ENCODE measurements at places on chromosomes 16 and 17.
A peak's percentile ranks its signal among the peaks of the same experiment; 100 is the strongest.

GRCh38 chr16:24728891-24729242 is 584 bp upstream of the TNRC6A start:
- no peak for DNase-seq

- DNase-seq, result no peak
Observed at GRCh38 chr17:60510031-60510430, 16.0 kb downstream of the APPBP2 start.

GRCh38 chr17:27320222-27320560 is 26.3 kb downstream of the WSB1 start:
- no peak for DNase-seq

DNA sequence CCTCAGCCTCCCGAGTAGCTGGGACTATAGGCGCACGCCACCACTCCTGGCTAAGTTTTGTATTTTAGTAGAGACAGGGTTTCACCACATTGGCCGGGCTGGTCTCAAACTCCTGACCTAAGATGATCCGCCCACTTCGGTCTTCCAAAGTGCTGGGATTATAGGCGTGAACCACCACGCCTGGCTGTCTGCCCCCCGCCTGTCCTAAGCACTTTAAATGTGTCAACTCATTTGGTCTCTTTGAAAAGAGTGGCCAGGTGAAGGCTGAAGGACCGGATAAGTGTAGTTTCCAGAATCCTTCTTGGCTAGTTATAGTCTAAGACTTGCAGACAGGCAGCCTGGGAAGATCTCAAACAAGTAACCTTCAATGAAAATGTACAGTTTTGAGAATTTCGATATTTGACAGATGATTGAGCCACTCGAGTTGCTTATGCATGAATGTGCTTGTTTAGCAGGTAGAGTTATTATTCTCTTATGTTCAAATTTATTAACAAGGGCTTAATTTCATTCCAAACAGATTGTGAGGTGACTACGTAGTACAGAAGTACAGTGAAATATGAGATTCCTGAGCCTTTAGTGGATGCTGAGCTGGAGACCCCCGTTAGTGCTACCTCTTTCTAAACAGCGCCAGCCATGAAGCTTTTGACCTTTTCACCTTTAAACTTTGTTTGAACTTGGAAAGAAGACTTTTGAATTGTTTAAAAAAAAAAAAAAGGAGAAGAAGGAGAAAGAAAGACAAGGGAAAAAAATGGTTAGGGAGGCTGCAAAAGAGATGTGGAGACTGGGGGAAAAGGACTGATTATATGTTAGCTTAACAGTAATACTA is 164.4 kb upstream of the TBX2 start:
- DNase-seq, result no peak

GRCh38 chr17:28335959-28336871 is 654 bp downstream of the TNFAIP1 start:
- peak; percentile 42 for DNase-seq

DNA sequence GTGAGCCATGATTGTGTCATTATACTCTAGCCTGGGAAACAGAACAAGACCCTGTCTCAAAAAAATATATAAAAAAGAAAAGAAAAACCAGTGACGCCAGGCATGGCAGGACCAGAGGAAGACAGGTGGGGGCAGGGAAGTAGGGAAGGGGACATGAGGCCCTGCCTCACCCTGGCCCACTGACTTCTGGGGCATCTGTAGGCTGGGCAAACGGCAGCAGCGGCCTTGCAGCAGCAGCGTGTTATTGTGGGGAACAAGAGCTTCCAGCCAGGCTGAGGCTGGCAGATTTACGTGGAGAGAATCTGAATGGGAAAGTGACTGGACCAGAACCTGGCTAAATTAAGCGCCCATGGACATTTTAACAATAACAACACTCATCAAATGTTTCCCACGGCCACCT is 19.4 kb downstream of the CMTM4 start:
- no peak for DNase-seq

GRCh38 chr16:55453909-55454308 is 25.1 kb upstream of the MMP2 start:
- no peak for DNase-seq
